Stimulated activated naive CD8-positive, alpha-beta T cell treated with anti-CD3 and anti-CD28 coated beads, Interleukin-15, Interleukin-2, amounts not matched to agents 100 U/mL and 50 U/mL, for 24 hours (primary cell): ENCODE measurements at places on chromosomes 12 and 14.

DNA sequence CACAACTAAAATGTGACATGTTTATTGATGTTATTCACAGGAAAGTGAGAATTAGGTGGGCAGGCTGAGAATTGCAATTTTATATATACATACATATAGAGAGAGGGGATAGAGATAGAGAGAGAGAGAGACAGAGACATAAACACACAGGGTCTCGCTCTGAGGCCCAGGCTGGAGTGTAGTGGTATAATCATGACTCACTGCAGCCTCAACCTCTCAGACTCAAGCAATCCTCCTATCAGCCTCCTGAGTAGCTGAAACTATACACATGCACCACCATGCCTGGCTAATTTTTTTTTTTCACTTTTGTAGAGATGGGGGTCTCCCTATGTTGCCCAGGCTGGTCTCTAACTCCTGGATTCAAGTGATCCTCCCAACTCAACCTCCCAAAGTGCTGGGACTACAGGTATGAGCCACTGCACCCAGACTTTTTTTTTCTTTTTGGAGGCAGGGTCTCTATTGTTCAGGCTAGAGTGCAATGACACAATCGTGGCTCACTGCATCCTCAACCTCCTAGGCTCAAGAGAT, 49.1 kb downstream of the R3HDM2 start:
- no peak for DNase-seq

DNA sequence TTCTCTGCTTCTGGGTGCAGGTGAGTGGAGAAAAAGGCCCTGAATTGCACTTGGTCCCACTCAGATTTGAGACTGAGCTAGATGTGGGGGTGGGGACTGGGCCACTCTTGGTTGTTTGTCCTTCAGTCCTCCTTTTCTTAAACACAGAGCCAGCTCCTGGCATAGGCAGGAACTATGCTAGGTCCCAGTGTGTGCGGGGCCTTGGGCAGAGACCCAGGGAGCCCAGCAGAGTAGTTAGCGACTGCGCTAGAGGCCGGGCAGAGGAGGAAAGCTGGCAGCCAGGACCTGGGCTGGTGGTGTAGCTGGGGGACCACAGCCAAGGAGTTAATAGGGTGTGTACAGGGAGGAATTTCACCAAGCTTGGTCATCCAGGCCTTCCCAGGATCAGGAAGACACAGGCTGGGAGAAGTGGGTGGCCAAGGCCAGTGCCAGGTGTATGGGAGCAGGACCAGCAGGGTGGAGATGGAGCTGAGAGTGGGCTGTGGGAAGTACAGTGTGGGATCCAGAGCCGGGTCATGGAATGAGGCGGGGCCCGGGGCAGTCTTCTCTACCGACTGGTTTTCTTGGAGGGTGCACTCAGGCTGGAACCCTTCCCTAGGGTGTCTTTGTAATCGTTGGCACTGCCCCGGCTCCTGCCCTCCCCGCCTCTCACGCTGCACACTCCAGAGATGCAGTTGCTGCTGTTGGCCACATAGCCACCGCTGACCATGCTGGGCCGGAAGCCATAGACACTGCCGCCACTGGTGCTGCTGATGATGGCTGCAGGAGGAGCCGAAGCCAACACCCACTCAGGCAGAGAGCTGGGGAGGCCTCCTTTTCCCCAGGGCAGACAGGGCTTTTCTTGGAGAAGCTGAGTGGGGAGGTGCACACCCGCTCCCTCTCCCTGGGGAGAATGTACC, 8.7 kb downstream of the KRT71 start:
- no peak for DNase-seq

- DNase-seq: no peak
These were observed 6.2 kb downstream of the ACSM4 start for GRCh38 chr12:7310070-7310469.

DNA sequence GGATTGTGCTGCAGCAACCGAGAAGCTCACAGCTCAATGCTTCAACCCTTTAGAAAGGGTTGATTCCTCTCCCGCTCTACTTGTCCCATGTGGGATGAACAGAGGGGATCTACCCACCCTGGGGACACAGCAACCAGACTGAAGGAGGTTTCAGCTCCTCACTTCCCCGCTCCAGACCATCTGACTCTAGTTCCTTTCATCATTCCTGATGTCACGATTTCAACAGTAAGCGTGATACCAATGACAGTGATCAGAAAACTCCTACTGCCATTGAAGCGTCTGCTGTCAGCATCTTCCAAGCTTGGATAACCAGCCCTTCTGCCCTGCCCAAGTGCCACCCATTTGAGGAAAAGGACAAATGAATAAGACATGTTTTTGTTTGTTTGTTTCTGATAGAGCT, 14.3 kb downstream of the SERPINA1 start:
- no peak for DNase-seq

DNA sequence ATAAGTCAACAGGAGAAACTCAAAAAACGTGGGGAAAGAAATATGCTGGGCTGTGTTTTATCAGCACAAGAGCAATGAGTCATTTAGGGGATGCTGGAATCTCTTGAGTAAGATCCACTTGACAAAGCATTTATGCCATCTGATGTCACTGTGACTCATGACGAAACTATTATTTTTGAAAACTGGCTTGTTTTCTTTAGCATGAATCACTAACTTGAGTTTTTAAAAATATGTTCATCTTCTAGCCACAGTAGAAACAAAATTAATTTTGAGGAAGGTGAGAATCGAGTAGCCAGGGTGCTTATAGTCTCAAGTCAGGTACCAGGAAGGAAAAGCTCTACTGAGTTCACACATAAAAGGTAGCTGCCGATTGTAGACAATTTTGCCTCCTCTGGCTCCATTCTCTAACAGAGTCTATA, 456.2 kb upstream of the MGAT4C start:
- DNase-seq: no peak

DNA sequence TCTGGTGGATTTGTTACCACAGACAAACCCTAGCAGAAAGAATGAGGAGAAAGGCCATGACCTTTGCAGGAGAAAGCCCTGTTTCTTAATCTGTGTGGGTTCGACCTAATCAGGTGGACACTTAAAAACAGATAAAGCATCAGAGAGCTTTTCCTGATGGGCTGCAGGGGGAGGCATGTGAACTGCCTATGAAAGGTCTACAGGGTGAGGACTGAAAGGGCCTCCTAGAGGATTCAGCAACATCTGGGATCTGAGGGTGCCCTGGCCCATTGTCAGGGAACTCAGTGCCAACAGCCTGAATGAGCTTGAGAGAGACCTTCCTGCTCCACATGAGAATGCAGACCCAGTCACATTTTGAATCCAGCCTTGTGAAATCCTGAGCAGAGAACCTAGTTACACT, 178.8 kb upstream of the DDHD1 start:
- DNase-seq: no peak

DNA sequence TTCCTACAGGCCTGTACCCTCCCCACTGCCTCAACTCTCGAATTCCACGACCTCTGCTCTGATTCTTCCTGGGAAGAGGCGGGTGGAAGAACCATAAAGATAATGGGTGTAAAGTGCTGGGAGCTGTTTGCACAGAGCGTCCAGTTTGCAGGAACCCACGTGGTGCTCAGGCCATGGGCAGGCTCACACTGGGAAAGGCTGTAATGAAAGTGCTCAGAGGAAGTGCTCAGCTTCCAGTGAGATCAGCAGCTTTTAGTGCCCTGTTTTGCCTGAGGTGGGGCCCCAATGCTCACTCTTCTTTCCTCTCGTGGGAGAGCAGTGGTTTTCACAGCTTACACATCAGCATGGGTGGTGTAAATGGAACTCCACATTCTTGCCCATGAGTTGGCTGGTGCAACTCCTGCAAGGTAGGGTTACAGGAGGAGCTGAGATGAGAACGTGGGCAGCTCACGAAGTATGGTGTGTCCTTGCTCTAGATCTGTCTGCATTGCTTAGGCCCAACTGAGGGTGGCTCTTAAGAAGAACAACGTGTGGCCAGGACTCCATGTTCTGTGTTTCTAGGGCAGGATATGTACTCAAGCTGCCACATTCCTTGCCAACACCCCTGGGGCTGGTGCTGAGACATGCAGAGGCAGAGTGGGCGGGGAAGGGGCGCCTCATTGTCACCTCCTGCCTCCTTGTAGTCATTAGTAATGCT, 2.9 kb downstream of the TMEM63C start:
- DNase-seq: no peak
